ENCODE measurements at places on chromosomes 7 and 10.
A peak's percentile ranks its signal among the peaks of the same experiment; 100 is the strongest.

DNA sequence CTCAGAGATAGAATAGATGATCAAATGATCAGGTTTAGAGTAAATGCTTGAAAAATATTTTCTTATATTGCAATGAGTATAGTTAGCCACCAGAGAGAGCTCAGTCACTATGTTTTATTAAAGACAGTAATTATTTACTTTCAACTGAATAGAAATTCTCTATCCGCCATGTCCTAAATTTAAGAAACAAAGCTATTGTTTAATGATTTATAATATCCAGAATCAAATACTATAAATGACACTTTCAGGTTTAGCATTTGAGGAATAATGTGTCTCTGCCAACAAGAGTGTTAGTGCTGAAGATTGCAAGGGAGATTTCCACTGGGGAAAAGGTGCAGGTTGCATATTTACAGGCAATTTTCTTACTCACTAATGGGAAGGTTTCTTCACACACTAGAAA, 184.7 kb downstream of the DGKB start:
- DNase-seq: peak; percentile 7

DNA sequence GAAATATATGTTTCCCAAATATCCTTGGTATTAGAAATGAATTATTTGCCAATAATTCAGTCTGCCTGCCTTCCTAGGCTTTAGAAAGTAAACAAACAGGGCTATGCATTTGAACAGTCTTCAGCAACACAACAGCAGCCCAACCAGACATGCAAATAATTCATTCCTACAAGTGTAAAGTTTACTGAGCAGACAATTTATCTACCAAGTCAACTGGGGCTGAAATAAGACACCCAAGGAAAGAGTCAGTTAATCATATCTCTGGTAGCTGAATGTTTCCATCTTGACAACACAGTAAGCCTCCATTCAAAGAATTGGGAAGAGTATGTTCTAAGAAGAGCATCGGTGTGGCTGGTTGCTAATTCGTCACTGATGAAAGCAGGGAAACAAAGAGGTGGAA, 38.4 kb downstream of the AIFM2 start:
- no peak for DNase-seq

DNA sequence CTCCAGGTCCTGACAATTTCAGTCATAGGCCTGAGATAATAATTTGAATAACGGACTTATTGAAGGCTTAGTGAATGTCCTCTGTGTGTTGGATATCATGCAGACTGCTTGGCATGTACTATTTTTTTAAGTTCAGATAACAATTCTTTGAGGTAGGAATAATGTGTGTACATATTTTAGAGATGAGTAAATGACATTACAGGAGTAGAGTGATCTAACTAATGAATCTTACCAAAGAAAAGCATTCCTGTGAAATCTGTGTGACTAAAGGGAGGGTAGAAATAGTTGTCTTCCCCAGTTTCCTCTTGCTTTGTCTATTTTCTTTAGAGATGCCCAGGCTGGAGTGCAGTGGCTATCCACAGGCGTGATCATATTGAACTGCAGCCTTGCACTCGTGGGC, 391.8 kb upstream of the ETV1 start:
- DNase-seq: peak; percentile 7

- DNase-seq: no peak
Measured at GRCh38 chr7:107190090-107190489, 21.3 kb downstream of the HBP1 start.

- DNase-seq: no peak
Measured at GRCh38 chr10:119483001-119483400, 59.5 kb downstream of the RGS10 start.

GRCh38 chr7:42674541-42674940, 237.3 kb downstream of the C7orf25 start:
- no peak for DNase-seq

- DNase-seq: no peak
Measured at GRCh38 chr10:73655990-73656298, at the start of gene SYNPO2L. SYNPO2L (minus strand) TSS chr10:73656029; CDS start chr10:73655922, 107 bp downstream.

DNA sequence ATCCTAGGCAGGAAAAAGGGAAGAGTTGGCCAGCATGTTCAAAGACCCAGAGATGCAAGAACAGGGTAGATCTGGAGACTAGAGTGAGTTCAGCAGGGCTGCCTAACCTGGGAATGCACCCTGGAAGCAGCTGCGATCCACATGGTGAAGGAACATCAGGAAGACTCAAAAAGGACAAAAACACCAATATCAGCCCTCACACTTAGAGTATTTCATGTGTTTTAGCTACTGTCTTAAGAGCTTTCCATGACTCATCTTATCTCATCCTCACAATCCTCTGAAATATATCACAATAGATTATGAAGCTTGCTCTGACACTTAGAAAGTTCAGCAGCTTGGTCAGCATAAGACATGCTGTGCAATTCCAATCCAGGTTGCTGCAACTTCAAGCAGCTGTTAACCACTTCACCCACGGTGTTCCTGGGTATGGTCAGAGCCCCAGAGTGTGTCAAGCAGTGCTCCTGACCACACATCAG, 380.9 kb downstream of the PARD3 start:
- DNase-seq: peak; percentile 4

GRCh38 chr7:99005776-99006175, 127.4 kb downstream of the TRRAP start:
- DNase-seq: no peak

GRCh38 chr7:23096518-23097290, 8.9 kb upstream of the KLHL7 start:
- DNase-seq: no peak

GRCh38 chr10:104688251-104689042, 47.4 kb downstream of the SORCS3 start:
- DNase-seq: no peak

GRCh38 chr7:12458520-12459131, 55.0 kb upstream of the VWDE start:
- DNase-seq: peak; percentile 24

DNA sequence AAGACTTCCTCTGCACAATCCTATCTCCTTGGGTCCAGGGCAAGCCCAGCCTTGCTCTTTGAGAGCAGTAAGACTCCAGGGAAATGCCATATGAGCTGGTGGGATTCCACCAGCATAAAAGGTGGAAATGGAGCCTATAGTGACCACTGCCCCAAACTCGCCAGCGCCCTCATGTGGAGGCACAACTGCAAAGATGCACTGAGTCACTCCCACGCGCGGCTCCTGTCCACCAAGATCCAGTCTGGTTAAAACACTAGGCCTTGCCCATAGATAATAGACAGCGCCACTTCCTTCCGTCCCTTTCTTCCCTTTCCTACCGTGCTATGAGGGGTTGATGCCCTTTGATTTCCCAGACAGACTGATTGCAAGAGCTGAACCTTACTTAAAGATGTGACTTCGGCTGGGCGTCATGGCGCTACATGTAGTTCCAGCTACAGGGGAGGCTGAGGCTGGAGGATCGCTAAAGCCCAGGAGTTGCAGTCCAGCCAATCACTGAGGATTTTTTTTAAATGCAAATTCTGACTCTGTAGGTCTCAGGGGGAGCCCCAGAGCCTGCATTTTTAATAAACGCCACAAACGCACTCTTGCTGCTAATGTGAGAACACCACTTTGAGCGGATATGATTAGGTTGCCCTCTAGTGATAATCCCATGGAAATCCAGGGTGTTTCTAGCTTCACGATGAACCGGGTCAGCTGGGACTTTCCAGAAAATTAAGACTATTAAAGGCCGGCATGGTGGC, 136.5 kb downstream of the EPC1 start:
- peak; percentile 57 for DNase-seq

Measured in hepatic stellate cell (primary cell).